Epithelial cell of esophagus (primary cell): ENCODE measurements at places on chromosomes 1 and 21.
A peak's percentile ranks its signal among the peaks of the same experiment; 100 is the strongest.

- DNase-seq, result no peak
Measured at GRCh38 chr1:61531716-61532115, 193.2 kb downstream of the TM2D1 start.

DNA sequence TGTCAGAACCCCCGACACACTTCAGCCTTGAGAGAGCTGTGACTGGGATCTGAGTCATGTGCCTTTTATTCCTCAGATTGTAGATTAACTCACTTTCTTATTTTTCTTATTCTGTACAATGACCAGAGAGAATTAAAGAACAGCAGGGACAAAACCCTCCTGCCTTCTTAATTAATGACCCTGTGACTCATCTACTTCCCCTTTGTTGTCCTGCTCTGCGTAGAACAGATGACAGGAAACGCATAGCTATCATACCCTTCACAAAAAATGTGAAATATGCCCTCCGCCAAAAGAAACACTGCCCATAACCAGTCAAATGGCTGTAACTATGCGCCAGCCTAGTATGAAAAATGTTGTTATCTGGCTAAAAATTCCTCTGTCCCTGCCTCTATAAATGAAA, 9.1 kb upstream of the PADI2 start:
- DNase-seq, result peak; percentile 63

- DNase-seq, result peak; percentile 22
Measured at GRCh38 chr1:110676970-110677369, 2.2 kb upstream of the KCNA3 start.

GRCh38 chr1:165376041-165376810, 19.7 kb upstream of the LMX1A start:
- DNase-seq, result peak; percentile 64

DNA sequence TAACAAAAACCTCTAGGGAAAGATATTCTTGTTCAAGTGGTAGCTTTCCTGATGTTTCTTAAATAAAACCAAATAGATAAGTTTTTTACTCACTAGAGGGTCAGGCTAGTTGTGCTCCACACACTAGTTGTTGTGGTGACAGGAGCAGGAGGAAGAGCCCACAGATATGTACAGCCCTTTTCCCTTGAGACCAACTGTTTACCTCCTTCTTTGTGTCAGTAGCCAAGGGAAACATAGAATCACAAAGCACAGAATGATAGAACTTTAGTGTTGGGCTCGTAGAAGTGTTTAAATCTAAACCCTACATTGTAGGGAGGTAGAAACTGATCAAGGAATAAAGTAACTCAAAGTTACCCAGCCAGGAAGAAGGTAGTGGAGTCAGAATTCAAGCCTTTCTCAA, 309.0 kb downstream of the CTH start:
- no peak for DNase-seq

DNA sequence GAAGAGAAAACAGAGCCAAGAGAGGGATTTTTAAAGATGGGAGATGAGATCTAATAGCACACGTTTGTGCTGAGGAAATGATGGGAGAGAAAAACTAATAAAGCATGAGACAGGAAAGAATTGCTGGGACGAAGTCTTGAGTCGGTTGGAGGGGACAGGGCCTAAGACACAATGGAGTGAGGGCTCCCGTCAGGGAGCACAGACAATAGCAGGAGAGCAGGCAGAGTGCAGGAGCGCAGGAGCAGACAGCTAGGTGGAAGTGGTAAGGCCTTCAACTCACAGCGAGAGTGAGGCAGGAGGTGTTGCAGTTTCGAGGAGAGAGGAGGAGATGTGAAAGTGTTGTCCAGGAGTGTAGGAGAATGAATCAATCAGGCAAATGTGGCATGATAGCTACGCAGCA, 59.9 kb upstream of the SOX13 start:
- no peak for DNase-seq

DNA sequence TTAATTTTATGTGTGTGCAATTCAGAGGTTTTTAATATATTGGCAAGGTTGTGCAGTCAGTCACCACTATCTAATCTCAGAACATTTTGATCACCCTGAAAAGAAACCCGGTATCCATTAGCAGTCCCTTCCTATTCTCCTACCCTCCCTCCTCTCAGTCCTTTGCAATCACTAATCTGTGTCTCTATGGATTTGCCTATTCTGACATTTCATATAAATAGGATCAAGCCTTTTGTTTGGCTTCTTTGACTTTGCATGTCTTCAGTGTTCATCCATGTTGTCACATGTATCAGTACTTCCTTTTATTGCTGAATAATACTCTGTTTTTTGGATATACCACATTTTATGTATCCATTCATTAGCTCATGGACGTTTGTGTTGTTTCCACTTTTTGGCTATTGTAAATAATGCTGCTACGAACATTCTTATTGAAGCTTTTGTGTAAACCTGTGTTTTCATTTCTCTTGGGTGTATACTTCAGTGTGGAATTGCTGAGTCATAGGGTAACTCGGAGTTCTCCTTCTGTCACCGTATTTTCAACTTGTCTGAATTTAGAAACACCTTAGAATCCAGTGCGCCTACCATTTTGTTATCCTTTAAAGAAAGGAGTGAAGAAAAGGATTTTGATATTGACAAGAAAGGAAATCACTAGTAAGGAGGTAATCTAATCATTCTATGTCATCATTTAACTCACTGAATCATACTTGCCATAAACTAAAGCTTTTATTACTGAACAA, 3.4 kb downstream of the CEP85 start:
- DNase-seq, result peak; percentile 55

GRCh38 chr1:185334182-185334581, 17.1 kb upstream of the IVNS1ABP start:
- no peak for DNase-seq

- no peak for DNase-seq
Measured at GRCh38 chr1:219958875-219959417, 30.6 kb upstream of the SLC30A10 start.
